ENCODE measurements at places on chromosomes 5 and 9.
A peak's percentile ranks its signal among the peaks of the same experiment; 100 is the strongest.

GRCh38 chr5:3899093-3899492 is 303.5 kb downstream of the IRX1 start:
- DNase-seq: no peak

- DNase-seq: peak; percentile 74
Observed at GRCh38 chr9:757246-757881, 84.1 kb upstream of the DMRT1 start.

DNA sequence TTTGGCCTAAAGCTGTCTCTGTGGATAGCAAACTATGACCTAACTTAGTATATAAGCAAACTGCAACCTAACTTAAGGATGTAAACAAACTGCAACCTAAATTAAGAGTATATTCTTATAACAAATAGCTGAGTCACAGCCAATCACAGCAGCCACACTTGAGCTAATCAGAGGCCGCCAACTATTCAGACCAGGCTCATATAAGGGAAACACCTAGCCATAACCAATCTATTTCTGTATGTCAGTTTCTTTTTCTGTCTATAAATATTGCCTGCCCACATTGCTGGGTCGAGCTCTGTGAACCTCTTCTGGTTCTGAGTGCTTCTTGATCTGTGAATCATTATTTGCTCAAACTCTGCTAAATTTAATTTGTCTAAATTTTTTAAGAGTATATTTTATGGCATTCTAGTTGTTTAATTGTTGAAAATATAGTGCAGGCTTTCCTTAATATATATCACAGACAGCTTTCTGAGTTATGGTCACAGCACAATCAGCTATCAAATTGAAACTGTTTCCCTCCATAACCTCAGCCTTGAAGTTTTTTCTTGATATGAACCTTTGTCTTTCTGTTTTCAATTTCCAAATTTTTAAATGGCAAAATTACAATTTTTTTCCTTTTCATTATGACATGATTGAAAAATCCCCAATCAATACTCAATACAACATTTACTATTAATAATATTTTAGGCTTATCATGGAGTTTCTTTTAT is 327.1 kb upstream of the NUDT12 start:
- no peak for DNase-seq

DNA sequence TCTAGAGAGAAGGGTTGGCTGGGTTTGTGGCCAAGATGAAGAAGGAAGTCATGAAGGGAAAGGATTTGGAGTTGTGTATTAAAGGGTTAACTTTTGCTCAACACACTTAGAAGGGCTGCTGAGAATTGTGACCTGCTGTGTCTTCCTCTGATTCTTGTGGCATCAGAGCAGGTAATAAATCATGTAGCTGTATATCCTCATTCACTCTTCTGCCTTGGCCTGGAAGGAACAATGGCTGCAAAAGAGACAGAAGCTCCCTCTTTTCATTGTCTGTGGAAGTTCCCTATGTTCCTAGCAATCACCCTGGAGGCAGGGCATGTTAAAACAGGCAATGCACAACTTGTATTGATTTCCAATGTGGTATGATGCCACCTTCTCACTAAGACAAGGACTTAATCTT is 159.1 kb downstream of the LRRC70 start:
- DNase-seq: no peak

DNA sequence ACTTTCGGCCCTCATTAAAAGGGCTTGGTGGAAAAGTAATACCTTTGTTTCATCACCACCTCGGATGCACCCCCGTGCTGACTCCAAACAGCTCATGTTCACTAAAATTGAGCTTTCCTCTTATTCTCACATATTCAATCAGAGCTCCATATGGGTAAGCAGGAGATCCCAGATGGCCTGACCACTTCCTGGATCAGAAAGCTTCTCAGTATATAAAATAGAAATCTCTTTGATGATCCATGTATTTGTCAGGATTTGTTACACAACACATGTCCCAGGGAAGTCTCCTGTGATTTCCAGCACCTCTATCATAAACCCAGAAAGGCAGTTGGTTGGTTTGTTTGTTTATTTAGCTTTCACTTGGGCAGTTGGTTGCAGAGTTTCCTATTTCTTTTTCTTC is 402.0 kb downstream of the MLLT3 start:
- DNase-seq: no peak

- DNase-seq: peak; percentile 4
Observed at GRCh38 chr9:12695474-12695873, 2.3 kb downstream of the TYRP1 start.

DNA sequence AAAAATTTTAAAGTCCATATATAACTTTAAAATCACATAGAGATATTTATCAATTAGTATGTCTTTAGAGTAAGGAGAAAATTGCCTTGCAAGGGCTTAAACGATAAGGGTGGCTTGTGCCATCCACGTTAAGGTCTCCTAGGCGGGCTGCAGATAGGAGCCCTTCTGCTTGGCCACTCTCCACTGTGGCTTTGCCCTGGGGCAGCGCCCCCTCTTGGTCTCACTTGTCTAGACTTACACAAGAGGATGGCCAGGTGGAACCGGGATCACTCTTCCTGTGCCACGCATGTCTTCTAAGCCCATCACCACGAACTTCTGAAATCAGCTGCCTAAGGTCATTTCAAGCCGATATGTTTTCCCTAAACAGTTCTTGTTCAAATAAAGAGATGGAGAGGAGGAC is 2.9 kb downstream of the FPGS start:
- no peak for DNase-seq

DNA sequence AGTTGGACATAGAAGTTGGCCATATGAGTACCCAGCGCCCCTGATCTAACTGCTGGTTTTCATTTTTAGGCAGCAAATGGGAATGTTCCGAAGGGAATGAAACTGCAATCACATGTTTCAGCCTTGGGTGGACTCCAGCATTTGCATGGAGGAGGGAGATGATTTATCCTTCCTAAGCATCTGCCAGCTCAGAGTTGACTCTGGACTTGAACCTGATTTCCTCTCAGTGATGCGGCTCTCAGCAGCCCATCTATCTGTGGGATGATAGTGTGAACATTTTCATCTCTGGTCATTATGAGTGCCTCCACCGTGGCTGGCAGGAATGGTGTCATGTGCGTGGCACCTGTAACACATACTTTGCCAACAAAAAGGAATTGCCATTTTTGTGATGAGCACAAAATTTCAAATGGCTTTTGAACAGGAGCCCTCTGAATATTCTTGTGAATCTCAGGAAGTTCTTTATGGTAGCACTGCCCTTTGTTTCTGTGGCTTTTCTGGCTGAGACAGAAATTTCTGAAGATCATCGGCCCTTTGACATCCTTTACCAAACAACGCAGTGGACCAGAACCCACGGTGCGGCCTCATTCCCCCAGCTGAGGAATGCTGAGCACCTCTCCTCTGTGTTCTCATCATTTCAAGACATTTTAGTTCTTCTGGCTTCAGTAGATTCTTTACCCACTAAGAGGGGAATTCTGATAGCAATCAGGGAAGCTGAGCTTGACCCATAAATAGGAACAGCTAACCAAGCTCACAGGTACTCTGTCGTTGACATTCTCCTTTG is 28.5 kb downstream of the FUBP3 start:
- DNase-seq: peak; percentile 49

DNA sequence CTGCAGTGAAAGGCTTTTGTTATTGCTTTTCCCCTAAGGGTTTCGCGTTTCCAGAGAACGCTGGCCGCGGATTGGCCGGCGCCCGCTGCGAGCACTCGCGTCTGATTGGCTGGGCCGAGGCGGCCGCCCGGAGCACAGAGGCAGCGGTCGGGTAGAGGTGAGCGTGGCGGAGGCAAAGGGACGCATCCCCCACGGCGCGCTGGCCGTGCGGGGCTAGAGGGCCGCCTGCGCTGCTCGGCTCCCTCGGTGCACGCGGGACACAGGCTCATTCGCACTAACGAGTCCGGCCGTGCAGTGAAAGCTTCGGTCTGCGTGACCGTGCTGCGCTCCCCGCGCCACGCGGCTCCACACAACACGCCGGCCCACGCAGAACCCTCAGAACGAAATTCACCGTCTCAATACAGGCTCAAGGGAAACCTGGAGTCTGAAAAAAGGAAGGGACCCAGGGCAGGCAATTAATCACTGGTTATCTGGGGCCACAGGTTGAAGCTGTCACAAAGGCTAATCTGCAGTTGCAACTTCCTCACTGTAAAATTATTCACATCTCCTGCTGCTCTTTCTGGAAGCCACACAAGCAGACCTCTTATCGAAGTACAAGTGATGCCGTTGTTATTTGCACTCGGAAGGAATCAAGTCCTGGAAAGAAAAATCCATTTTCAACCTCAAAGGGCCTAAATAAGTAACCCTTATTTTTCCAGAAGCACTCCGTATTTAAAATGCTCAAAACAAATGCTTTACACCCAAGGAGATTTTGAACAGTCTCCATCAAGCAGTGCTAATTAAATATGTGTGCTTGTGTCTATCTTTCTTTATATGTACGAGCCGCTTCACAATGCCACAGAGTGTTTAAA is 94.6 kb downstream of the ZNF608 start:
- DNase-seq: peak; percentile 93

- DNase-seq: peak; percentile 93
Observed at GRCh38 chr9:122912964-122913673, at the start of gene ZBTB6. ZBTB6 (minus strand) TSS chr9:122913323; CDS start chr9:122912072, 1,251 bp downstream.

DNA sequence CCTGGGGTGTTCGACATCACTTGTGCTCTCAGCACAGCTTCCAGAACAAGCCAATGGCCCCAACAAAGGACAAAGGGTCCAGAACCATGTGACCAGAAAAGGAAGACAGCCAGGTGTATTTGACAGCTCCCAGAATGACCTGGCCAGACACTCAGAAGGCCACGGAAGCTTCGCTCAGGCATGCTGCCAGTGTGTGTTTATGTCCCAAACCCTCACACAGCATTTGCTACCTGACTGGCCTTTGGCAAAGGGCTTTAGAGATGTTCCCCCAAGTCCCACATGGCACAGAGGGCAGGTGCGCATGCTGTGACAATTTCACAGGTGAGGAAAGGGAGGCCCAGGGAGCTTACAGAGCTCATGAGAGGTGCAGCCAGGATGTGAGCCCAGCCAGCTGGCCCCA is 39.5 kb downstream of the MED10 start:
- DNase-seq: no peak

- DNase-seq: no peak
Observed at GRCh38 chr9:137192448-137192780, 3.9 kb downstream of the SSNA1 start.

GRCh38 chr5:127040796-127041520 is 10.6 kb upstream of the MARCHF3 start:
- DNase-seq: no peak

GRCh38 chr9:133260334-133261102 is 14.5 kb downstream of the ABO start:
- DNase-seq: no peak

- DNase-seq: no peak
Observed at GRCh38 chr5:88876714-88877113, 6.3 kb downstream of the MEF2C start.

GRCh38 chr5:167755420-167755819 is 536.0 kb upstream of the WWC1 start:
- no peak for DNase-seq

DNA sequence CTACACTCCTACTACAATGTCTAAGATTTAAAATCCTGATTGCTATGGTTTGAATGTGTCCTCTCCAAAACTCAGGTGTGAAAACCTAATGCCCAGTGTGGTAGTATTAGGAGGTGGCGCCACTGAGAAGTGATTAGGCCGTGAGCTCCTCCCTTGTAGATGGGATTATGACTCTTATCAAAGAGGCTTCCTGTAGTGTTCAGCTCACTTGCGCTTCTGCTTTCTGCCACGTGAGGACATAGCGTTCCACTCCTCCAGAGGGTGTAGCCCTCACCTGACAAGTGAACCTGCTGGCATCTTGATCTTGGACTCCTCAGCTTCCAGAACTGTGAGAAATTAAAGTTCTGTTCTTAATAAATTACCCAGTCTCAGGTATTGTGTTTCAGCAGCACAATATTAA is 33.0 kb upstream of the WHRN start:
- no peak for DNase-seq

DNA sequence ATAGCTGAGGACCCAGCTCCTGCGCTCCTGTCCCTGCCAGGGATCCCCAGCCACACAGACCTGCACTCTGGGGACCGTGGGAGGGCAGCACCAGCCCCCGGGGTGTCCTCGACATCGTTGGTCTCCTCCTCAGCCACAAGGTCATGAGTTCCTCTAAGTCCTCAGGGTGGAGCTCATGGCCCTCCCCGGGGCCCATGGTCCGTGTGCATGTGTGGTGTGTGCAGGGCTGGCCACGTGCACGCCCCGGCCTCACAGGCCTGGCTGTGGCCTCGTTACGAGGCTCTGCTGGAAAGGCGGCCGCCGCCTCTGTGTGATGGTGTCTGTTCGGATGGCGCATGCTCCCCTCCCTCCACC is 16.1 kb upstream of the AJM1 start:
- DNase-seq: no peak

DNA sequence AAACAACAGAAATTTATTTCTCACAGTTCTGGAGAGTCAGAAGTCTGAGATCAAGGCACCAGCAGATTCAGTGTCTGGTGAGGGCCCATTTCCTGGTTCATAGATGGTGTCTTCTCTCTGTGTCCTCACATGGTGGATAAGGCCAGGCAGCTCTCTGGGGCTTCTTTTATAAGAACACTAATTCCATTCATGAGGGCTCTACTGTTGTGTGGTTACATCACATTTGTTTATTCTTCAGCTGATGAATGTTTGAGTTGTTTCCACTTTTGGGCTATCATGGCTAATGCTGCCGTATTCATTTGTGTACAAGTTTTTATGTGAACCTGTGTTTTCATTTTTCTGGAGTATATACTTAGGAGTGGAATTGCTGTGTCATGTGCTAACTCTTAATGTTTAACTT is 35.2 kb downstream of the DDX4 start:
- peak; percentile 74 for DNase-seq

GRCh38 chr5:16916262-16916878 is 19.7 kb downstream of the MYO10 start:
- DNase-seq: no peak

DNA sequence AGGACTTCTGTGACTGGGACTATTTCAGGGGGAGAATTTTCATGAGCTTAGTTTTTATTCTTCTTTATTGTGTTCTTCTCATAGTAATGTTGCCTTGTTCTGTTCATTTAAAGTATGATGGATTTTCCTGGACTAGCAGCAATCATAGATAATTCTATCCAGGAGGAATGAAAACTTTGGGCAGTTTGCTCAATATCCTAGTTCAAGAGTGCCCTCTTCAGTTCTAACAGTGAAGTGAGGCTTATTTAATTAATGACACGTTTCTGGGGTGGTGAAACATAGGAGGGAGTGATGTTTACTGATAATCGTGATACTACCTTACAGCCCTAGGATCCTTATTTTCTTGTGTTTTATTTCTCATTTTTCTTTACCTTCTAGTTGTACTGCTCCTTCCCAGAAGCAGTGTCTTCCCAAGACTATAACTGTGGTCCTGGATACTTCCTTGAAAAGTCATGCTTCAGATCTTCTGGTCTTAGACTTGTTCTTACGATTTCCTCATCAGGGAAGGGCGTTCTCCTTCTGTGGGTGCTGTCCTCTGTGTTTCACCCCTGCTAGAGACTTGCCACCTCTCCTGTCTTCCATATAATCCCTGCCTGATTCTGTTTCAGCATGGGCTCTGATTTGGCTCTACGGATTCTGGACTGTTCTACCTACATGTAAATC is 57.4 kb downstream of the CFAP95 start:
- DNase-seq: peak; percentile 54

GRCh38 chr9:5375790-5376477 is 36.3 kb upstream of the RLN1 start:
- DNase-seq: no peak

- DNase-seq: no peak
Observed at GRCh38 chr9:77750284-77750683, 102.2 kb upstream of the GNA14 start.

All from Ammon's horn (tissue), 1 donor.